Motor neuron (in vitro differentiated cells): ENCODE measurements at places on chromosomes 13 and 19. TPM values are rescaled to one million over a fixed set of nuclear protein-coding genes. Genes with fewer than 3 reads are reported as not detected.
A peak's percentile ranks its signal among the peaks of the same experiment; 100 is the strongest.

GRCh38 chr19:21133633-21134032 lies 8.2 kb upstream of the ZNF431 start:
- no peak for ATAC-seq

- no peak for ATAC-seq
These were observed 268.2 kb upstream of the MAB21L1 start for GRCh38 chr13:35744566-35745178.

- ATAC-seq: no peak
These were observed 1241.5 kb upstream of the MIR17HG start for GRCh38 chr13:90105849-90106496.

- ATAC-seq: no peak
These were observed 23.4 kb downstream of the SIPA1L3 start for GRCh38 chr19:37930416-37930815.

- ATAC-seq: no peak
These were observed 1485.3 kb downstream of the PCDH9 start for GRCh38 chr13:65744836-65745235.

- ATAC-seq: no peak
These were observed 47.0 kb upstream of the GSX1 start for GRCh38 chr13:27745301-27745700.

DNA sequence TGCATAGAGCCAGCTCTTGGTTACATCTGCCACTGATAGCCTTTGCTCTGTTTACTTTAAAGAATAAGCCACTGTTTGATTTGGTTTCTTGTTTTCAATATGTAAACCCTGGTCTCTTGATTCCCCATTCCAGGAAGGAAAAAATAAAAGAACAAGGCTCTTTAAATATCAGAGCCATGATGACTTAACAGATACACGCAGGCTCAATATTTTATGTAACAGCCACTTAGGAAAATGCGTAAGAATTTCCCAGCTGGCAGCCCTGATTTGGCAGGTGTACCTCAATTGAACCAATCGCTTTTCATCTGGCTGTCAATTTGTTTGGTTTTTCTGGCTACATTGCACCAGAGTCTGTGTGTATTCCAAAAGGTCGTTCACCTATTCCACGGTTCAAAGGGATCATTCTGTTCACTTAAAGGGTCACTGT lies 65.6 kb downstream of the IRS2 start:
- ATAC-seq: no peak

- ATAC-seq: no peak
These were observed 13.3 kb downstream of the COL4A1 start for GRCh38 chr13:110293649-110294048.

- ATAC-seq: peak; percentile 8
These were observed 1.9 kb downstream of the CDC42EP5 start for GRCh38 chr19:54470991-54471782.

DNA sequence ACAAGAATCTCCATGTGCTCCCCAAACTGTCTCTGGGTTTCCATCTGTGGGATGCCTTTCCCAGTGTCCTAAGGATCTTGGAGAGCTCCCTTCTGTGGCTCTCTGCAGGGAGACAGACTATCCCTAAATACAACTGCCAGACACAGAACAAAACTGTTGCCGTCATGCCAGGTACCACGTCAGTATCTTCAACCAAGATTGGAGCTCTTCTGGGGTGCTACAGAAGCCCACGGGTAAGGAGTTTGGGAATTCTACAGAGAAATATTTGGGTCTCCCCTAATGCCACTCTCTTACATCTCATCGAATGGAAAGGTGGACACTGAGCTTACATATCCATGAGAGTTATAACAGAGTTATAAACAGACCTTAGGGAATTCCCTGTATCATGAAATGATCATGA lies 4.9 kb upstream of the MBD3L3 start:
- ATAC-seq: no peak

GRCh38 chr19:35155441-35155840 lies 906 bp downstream of the FXYD5 start:
- peak; percentile 11 for ATAC-seq

- ATAC-seq: no peak
These were observed 1358.5 kb upstream of the PCDH9 start for GRCh38 chr13:68588623-68589022.

DNA sequence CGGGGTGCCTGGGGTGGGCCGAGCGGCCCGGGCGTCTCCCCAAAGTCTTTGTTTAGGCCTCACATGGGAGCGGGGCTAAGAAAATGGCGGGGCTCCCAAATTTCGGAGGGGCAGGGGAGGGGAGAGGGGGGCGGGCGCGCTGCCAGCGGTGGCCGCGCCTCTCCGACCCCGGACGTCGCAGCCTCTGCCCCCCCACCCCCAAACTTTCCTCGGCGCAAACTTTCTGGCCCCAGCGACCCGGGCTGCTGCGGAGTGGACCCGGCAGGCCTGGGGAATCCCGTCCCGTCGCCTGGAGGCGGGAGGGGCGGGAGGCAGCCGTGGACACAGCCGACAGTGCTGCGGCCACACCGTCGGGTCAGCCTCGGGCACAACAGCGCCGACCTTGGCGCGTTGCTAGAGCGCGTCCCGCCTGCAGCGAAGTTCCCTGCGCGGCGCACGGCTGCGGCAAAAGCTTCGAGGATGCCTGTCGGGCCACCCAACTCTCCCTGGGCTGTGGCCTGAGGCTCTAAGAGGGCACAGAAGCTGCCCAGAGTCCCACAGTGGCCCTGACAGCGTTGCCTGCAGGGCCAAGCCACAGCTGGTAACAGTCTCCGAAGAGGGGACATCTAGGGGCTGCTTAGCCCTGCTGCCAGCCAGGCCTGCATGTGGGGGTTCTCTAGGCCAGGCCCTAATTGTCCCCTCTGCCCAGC lies 1.3 kb downstream of the NFIX start:
- ATAC-seq: peak; percentile 61

- ATAC-seq: no peak
These were observed 344.1 kb upstream of the TSHZ3 start for GRCh38 chr19:31693131-31693932.

DNA sequence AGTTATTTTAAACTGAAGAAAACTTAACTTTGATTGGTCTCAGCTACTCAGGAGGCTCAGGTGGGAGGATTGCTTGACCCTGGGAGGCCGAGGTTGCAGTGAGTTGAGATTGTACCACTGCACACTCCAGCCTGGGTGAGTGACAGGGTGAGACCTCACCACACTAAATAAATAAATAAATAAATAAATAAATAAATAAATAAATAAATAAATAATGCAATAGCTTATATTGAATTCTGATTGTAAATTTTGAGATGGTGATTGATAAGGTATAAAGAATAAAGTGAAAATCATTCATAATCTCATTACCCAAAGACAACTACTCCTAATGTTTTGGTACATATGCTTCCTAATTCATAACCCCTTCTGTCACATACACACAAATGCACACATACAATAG lies 58.1 kb downstream of the TUBA3C start:
- ATAC-seq: no peak

- peak; percentile 99 for ATAC-seq
These were observed 80.5 kb upstream of the MBNL2 start for GRCh38 chr13:97141564-97142005.

DNA sequence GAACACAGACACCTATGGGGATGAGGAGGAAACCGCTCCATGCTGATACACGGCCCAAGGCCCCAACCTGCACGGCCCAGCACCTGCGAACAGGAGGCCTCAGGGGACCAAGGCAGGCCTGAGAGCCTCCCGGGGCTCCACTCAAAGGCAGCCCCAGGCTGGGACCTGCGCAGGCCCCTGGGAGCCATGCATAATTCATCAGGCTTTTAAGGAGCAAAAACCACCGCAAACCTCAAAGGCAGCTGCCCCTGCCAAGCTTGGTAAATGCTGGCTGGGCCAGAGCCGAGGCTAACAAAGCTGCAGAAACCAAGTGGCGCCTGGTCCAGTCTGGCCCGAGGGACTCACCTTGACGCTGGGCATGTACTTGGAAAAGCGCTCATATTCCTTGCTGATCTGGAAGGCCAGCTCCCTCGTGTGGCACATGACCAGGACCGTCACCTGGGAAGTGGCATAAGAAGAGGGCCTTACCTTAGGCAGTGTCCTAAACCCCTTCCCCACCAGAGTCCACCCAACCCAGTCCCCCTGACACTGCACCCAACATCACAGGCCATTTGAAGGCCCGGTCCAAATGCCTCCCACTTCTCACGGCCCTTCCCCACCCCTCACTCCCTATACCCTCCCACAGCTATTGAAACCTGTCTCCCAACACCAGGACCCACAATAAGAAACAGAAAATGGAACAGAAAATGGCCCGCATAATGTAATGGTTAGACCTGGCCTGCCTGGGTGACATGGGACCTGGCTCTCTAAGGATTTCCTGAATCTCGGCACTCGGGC lies 7.8 kb downstream of the DDX39A start:
- no peak for ATAC-seq

- peak; percentile 95 for ATAC-seq
These were observed 12.5 kb downstream of the FEM1A start for GRCh38 chr19:4803736-4804695.

DNA sequence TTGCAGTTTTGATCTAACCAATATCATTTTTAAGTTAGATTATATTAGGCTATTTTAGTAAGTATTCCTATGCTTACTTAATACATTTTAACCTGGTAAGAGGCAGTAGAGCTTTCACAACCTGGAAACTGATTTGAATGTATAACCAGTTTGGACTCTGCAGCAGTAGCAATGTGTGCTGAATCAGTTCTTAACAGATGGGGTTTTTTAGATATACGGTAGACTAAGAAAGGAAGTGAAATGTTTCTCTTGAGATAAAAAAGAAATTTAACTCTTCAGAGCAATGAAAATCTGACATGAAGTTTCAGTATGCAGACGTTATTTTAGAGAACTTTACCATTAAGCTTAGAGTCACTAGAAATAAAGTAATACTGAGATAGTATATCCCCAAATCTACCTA lies 2.7 kb downstream of the NBEA start:
- no peak for ATAC-seq

DNA sequence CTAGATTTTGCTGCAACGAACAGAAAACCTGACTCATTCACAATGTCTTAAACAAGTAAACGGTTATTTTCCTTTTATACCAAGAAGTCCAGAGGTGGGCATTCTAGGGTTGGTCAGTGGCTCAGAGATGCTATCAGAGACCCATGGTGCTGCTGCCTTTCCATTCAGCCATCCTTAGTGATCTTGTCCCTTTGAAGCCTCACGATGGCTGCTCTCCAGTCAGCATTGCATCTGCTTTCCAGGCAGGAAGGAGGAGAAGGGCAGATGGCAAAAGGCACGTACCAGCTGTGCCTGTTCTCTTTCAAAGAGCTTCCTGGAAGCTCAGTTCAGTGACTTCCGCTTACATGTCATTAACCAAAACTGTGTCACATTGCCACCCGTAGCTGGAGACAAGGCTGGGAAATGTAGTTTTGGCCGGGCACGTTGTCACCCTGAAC lies 30.1 kb downstream of the WDFY2 start:
- ATAC-seq: peak; percentile 87

DNA sequence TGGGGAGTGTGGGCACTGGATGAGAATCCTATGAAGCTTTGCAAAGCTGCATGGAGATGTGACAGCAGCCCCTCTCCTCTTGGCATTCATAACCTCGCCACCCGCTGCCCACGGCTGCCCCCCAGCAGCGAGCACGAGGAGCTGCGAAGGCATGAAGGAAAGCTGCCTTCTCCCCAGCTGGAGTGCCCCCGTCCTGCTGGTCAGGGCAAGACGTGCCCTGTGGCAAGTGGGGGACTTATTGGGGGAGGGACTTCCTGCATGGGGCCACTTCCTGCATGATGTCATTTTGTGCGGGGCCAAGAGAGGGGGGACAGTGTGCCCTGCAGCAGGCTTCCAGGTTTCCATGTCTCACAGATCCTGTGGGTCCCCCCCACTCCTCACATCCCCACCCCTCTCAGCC lies 85.9 kb downstream of the TSHZ3 start:
- peak; percentile 62 for ATAC-seq

GRCh38 chr13:103539265-103539664 lies 473.0 kb upstream of the SLC10A2 start:
- ATAC-seq: peak; percentile 100

DNA sequence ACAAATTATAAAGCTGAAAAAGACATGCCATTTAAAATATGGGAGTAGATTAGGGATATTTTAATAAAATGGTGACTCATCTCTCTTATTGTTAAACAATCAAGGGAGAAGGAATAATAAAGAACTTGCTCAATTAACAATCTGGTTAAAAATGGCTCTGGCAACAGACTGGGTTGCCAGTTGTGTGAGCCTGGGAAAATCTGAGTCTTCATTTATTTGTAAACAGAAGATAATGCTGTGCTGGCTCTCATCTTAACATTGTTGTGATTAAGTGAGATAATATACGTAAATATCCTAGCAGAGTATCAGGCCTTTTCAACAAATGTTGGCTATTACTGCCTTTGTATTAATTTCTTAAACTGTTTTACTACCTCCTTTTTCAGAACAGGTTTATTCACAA lies 453.3 kb downstream of the DIAPH3 start:
- no peak for ATAC-seq

- ATAC-seq: peak; percentile 61
These were observed 669.9 kb upstream of the PCDH20 start for GRCh38 chr13:62085337-62086229.

GRCh38 chr19:3233831-3234230 lies 9.4 kb downstream of the CELF5 start:
- no peak for ATAC-seq

DNA sequence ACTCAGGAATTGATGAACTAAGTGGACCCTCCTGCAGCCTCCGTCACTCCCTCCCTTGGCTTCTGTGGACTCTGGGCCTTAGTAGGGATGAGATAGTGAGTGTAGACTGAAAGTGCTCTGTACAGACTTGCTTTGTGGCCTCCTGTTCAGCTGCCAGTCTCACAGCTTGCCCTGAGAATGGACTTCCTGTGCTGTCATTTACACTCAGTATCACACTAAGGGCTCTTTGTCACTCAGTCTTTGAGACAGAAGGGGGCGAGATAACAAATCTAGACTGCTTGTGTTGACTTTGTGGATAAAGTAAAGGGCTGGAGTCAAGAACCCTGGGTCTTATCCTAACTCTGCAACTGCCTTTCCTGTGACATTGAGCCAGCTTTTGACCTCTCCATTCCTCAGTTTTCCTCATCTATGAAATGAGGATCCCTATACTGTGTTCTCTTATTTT lies 21.0 kb upstream of the SPRY2 start:
- no peak for ATAC-seq

GRCh38 chr13:96817336-96817941 lies 176.8 kb downstream of the OXGR1 start:
- no peak for ATAC-seq

- no peak for ATAC-seq
These were observed 7.4 kb downstream of the IFNL1 start for GRCh38 chr19:39303373-39304184.

GRCh38 chr13:51920786-51921185 lies 59.0 kb downstream of the CCDC70 start:
- ATAC-seq: no peak

- no peak for ATAC-seq
These were observed 81.3 kb downstream of the SCGB2B2 start for GRCh38 chr19:34595683-34596082.

- no peak for ATAC-seq
These were observed 50.5 kb downstream of the KATNAL1 start for GRCh38 chr13:30256713-30257467.

GRCh38 chr13:22061371-22061805 lies 390.5 kb downstream of the FGF9 start:
- ATAC-seq: no peak

The POLR2I gene
- 87.3 and 108 TPM in 2 replicates for total RNA-seq

The ZNF284 gene
- total RNA-seq: 2.7 and 2.9 TPM in 2 replicates

The CACTIN gene
- total RNA-seq: 21.1 and 23.0 TPM in 2 replicates

The IGSF23 gene
- total RNA-seq: not detected in 2 replicates

The PTH2 gene
- not detected in 2 replicates for total RNA-seq

The ZNF426 gene
- 11.5 and 11.6 TPM in 2 replicates for total RNA-seq

The ZNF382 gene
- total RNA-seq: 13.9 and 16.6 TPM in 2 replicates

The MBD3L2 gene
- total RNA-seq: 0.27 TPM in 1 of 2 replicates, not detected in the other

The PNMA8B gene
- total RNA-seq: 5.4 and 5.7 TPM in 2 replicates

The ZNF534 gene
- total RNA-seq: 0.31 TPM in 1 of 2 replicates, not detected in the other

The GAS6 gene
- 37.8 and 50.6 TPM in 2 replicates for total RNA-seq

The ZSWIM9 gene
- total RNA-seq: 3.2 and 3.6 TPM in 2 replicates

The ZNF729 gene
- total RNA-seq: not detected in 2 replicates
